ENCODE measurements at places on chromosomes 5 and 9.

GRCh38 chr9:99411068-99411467 lies 189.0 kb downstream of the SEC61B start:
- no peak for DNase-seq

- no peak for DNase-seq
Measured at GRCh38 chr5:57174128-57174889, 450 bp downstream of the GPBP1 start.

- no peak for DNase-seq
Measured at GRCh38 chr5:32443145-32443540, 1.4 kb downstream of the ZFR start.

DNA sequence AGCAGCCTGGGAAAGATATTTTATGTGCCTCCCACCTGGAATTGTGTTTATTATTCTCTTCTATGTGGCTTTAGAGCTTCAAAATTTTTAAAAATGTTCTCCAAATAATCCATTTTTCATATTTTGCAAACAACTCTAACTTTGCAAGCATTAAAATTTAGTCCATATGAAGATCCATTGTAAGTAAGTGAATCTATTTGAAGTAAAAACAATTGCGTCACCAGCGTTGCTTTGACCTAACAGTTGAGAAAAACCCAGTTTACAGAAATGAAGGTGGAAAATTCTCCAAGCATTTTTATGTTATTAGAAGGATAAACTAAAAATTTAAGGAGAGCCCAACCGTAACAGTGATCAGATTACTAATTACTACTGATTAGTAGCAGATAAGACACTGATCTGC lies 38.9 kb upstream of the TLX3 start:
- DNase-seq = no peak

GRCh38 chr5:1204693-1205242 lies 3.4 kb downstream of the SLC6A19 start:
- peak; percentile 21 for DNase-seq

DNA sequence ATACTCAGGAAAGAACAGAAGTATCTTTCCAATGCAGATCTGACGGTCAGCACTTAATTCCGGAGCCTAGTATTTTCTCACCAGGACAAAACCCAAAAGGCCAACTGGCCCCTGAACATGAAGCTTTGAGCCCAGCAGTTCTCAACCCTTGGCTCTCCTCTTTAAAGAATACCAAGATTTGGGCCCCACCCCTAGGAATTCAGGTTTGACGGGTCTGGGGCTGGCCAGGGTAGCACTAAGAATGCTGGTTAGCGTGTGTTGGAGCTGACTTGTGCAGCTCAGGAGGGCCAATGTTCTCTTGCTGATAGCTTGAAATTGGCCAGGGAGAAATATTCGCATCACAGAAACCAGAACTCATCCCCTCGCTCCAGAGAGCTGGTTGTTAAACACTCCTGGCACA lies 88.3 kb upstream of the PTCH1 start:
- no peak for DNase-seq

GRCh38 chr5:128772356-128772755 lies 192.9 kb upstream of the SLC27A6 start:
- no peak for DNase-seq

DNA sequence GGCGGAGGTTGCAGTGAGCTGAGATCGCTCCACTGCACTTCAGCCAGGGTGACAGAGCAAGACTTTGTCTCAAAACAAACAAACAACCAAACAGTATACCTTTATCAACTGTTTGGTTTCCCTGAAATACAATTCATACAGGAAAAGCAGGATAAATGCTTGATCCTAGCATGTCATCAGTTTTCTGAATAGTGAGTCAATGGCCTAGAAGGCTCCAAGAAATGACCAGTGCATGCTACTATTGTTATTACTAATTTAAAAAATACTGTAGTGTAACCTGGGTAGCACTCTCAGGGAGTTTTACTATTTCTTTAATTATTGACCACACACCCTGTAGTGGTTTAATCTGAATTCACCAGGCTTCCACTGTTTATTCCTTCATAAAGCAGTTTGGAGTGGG lies 101.0 kb upstream of the PTPN3 start:
- no peak for DNase-seq

DNA sequence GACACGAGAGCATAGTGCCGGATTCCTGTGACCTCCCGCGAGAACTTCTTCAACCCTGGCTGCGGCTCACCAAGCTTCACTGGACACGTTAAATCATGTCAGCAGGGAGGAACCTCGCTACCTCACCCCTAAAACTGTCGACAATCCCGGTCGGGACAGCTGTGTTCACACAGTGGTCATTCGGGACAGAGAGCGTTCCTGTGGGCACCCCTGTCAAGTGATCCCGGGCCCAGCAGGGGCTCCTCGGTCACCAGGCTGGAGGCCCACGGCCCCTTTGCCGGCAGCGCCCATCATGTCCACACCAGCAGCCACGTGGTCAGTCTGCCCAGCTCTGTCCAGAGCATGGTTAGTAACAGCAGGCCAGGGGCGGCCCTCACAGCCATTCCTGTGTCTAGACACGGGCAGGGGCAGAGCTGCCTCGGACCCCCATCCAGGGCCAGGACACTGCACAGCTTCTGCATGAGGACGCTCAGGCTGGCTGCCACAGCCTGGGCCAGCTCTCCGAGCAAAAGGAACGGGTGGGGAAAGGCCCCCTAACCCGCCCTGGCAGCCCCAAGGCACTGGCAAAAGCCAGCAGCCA lies 3.5 kb downstream of the INPP5E start:
- DNase-seq = no peak

- no peak for DNase-seq
Measured at GRCh38 chr5:42277293-42277692, 145.9 kb upstream of the GHR start.

GRCh38 chr5:137582218-137582617 lies 83.1 kb upstream of the SPOCK1 start:
- DNase-seq = no peak

GRCh38 chr5:115542086-115542485 lies 2.5 kb downstream of the FEM1C start:
- DNase-seq = no peak

GRCh38 chr5:149063896-149064478 lies 1.1 kb upstream of the SH3TC2 start:
- DNase-seq = no peak

- DNase-seq = no peak
Measured at GRCh38 chr9:124006448-124007361, 4.9 kb upstream of the LHX2 start.

DNA sequence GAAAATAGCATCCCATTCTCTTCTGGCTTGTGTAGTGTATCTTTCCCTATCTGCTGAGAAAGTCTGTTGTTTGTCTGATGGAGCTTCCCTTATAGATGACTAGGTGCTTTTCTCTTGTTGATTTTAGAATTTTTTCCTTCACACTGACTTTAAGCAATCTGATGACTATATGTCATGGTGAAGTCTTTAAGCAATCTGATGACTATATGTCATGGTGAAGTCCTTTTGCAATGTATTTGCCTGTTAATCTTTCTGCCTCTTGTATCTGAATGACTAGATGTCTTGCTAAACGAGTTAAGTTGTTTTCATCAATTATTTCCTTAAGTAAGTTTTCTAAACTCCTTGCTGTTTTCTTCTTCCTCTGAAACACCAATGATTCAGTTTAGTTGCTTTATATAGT lies 80.5 kb downstream of the RNF130 start:
- no peak for DNase-seq

GRCh38 chr5:67102708-67103107 lies 93.9 kb downstream of the CD180 start:
- no peak for DNase-seq

GRCh38 chr5:100616291-100616690 lies 81.1 kb downstream of the FAM174A start:
- DNase-seq = no peak

Data from NCI-H1436 (cell line).